ENCODE measurements at places on chromosomes 6 and 20.

DNA sequence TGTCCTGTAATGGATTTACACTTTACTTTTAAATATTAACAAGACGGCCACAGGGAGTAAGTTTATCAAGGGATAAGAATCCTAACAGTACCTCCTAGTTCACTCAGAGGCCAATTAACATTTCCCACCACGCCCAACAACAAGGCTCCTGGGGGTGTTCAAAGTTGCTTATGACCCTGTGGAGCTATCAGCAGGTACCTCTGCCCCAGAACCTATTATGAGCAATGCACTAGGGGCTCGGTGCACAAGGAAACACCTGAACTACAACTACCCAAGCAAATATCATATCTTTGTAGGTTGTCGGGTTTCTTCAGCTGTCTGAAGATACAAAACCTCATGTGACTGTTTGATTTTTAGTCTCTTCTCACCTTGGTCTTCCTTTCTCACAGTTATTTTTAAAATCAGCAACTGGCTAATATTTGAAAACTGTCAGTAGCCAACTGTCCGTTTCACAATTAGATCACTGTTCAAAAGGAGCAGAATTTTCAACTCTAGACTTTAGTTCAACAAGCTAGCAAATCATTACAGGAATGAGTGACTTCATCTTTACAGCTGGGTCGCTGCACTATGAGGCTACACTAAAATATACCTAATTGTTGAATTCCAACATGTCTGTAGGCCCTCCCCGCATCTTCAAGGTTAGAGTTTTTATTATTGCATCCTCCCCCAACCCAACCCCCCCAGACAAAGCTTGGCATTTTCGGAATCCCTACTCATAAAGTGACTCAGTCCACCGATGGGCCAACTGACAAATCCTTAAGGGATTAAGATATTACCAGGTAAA, 38.1 kb downstream of the B4GALT5 start:
- DNase-seq = no peak

- DNase-seq = no peak
These were observed 117.0 kb downstream of the ME1 start for GRCh38 chr6:83313882-83314281.

- no peak for DNase-seq
These were observed 192.3 kb upstream of the RIN2 start for GRCh38 chr20:19565736-19566135.

DNA sequence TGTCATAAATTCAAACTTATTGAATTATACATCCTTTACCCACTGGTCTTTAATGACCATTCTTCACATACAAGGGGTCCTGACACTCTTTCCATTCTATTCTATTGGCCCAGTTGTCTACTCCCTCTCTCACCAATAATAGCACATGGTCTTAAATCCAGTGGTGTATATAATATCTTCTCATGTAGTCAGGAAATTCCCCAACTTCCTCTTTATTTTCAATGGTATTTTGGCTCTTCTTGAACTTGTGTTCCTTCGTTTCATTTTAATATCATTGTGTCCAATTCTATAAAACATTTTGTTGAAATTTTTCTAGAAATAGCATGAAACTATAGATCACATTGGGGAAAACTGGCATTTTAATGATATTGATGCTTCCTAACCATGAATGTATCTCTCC, 36.8 kb downstream of the PSMB9 start:
- no peak for DNase-seq

- no peak for DNase-seq
These were observed 5.8 kb upstream of the ABHD16B start for GRCh38 chr20:63855363-63856097.

GRCh38 chr6:113674075-113674474, 183.1 kb upstream of the MARCKS start:
- DNase-seq = no peak
